ENCODE measurements at places on chromosomes 11 and 22. TPM values are rescaled to one million over a fixed set of nuclear protein-coding genes. Genes with fewer than 3 reads are reported as not detected.

GRCh38 chr11:11038352-11038751, 180.5 kb upstream of the ZBED5 start:
- peaks cover 8% of the 10 kb centered on the region for H3K4me1 ChIP-seq
- H3K27me3 ChIP-seq, result no peaks in the 10 kb centered on the region
- DNase-seq, result no peak
- H3K36me3 ChIP-seq, result no peaks in the 10 kb centered on the region
- H3K4me3 ChIP-seq, result no peak overlapping the region
- H3K27ac ChIP-seq, result no peak overlapping the region

DNA sequence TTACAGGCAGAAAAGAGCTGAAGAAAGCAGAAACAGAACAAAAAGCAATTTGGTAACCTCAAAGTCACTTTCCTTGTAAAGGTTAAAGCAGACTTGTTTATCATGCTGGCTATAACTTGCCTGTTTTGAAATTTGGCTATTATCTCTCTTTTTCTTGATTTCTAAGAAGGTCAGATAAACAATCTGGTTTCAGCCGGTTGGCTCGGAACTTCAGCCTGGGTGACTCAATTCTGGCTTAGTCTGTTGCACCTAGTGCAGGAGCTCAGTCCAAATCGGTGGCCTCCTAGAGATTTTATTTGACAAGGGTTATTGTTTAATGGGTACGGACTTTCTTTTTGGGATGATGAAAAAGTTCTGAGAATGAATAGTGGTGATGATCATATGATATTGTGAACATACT, 367.1 kb upstream of the B3GAT1 start:
- H3K4me1 ChIP-seq, result no peaks in the 10 kb centered on the region
- no peak for DNase-seq
- no peak overlapping the region for H3K27ac ChIP-seq
- peaks cover 12% of the 10 kb centered on the region for H3K27me3 ChIP-seq
- H3K4me3 ChIP-seq, result no peak overlapping the region

DNA sequence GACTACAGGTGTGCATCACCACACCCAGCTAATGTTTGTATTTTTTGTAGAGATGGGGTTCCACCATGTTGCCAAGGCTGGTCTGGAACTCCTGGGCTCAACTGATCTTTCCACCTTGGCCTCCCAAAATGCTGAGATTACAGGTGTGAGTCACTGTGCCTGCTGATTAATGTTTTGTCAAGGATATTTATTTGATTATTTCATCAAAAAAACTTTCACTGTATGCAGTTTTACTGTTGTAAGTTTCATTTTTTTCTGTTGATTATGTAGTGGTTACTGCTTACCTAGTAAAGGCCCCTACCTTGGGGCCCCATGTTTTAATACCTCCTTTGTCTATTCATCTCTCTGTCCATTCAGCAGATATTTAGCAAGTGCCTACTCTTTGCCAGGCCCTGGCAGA, 16.7 kb upstream of the FAM168A start:
- H3K4me1 ChIP-seq, result no peaks in the 10 kb centered on the region
- H3K27me3 ChIP-seq, result no peaks in the 10 kb centered on the region
- no peak overlapping the region for H3K4me3 ChIP-seq
- H3K36me3 ChIP-seq, result no peaks in the 10 kb centered on the region

DNA sequence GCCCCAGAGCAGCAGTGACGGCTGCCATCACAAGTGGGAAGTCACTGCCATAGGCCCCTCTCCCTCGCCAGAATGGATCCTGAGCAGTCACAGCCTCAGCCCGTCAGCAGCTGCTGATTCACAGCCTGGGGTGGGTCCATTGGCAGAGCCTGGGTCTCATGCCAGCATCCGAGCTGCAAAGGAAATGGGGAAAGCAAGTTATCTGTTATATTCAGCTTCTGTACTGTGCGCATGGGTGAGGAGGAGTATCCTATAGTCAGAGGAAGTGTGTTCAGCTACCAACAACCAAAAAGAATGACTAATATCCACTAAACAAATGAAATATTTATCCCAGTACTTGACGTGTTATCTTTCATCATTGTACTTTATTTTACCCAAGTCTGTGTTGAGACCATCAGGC, 119.7 kb downstream of the RCN1 start:
- DNase-seq, result no peak
- no peak overlapping the region for H3K27ac ChIP-seq

- H3K4me3 ChIP-seq, result no peak overlapping the region
- DNase-seq, result no peak
- no peaks in the 10 kb centered on the region for H3K4me1 ChIP-seq
- peaks cover 26% of the 10 kb centered on the region for H3K27me3 ChIP-seq
These were observed 126.3 kb downstream of the FEZ1 start for GRCh38 chr11:125369808-125370207.

- H3K4me3 ChIP-seq, result no peak overlapping the region
- H3K36me3 ChIP-seq, result no peaks in the 10 kb centered on the region
- no peaks in the 10 kb centered on the region for H3K27me3 ChIP-seq
- H3K27ac ChIP-seq, result no peak overlapping the region
- DNase-seq, result no peak
- H3K4me1 ChIP-seq, result no peaks in the 10 kb centered on the region
These were observed 437.5 kb downstream of the TBC1D22A start for GRCh38 chr22:47199979-47200272.

- no peak overlapping the region for H3K4me3 ChIP-seq
- H3K36me3 ChIP-seq, result peaks cover 25% of the 10 kb centered on the region
- H3K27me3 ChIP-seq, result no peaks in the 10 kb centered on the region
- DNase-seq, result no peak
- H3K27ac ChIP-seq, result no peak overlapping the region
These were observed 11.4 kb downstream of the FEN1 start for GRCh38 chr11:61803889-61804647.

- H3K4me1 ChIP-seq, result no peaks in the 10 kb centered on the region
- H3K27me3 ChIP-seq, result peaks cover 14% of the 10 kb centered on the region
- DNase-seq, result no peak
- no peak overlapping the region for H3K4me3 ChIP-seq
- no peak overlapping the region for H3K27ac ChIP-seq
These were observed 14.6 kb downstream of the MS4A6A start for GRCh38 chr11:60168306-60168705.

GRCh38 chr11:76193219-76193618, 13.1 kb downstream of the WNT11 start:
- no peak overlapping the region for H3K4me3 ChIP-seq
- no peaks in the 10 kb centered on the region for H3K36me3 ChIP-seq
- no peak overlapping the region for H3K27ac ChIP-seq
- H3K4me1 ChIP-seq, result no peaks in the 10 kb centered on the region
- no peak for DNase-seq

GRCh38 chr11:74233683-74234082, 62.6 kb downstream of the PPME1 start:
- DNase-seq, result no peak
- peaks cover 12% of the 10 kb centered on the region for H3K36me3 ChIP-seq
- peaks cover 30% of the 10 kb centered on the region for H3K4me1 ChIP-seq
- no peak overlapping the region for H3K4me3 ChIP-seq

- H3K27me3 ChIP-seq, result no peaks in the 10 kb centered on the region
- no peaks in the 10 kb centered on the region for H3K4me1 ChIP-seq
- H3K4me3 ChIP-seq, result no peak overlapping the region
- H3K36me3 ChIP-seq, result peaks cover 5% of the 10 kb centered on the region
- no peak for DNase-seq
These were observed 222.5 kb downstream of the TBC1D22A start for GRCh38 chr22:46984751-46985506.

GRCh38 chr11:102921587-102922220, 33.8 kb downstream of the MMP13 start:
- H3K36me3 ChIP-seq, result no peaks in the 10 kb centered on the region
- peaks cover 5% of the 10 kb centered on the region for H3K4me1 ChIP-seq
- H3K27me3 ChIP-seq, result peaks cover 22% of the 10 kb centered on the region
- DNase-seq, result no peak

DNA sequence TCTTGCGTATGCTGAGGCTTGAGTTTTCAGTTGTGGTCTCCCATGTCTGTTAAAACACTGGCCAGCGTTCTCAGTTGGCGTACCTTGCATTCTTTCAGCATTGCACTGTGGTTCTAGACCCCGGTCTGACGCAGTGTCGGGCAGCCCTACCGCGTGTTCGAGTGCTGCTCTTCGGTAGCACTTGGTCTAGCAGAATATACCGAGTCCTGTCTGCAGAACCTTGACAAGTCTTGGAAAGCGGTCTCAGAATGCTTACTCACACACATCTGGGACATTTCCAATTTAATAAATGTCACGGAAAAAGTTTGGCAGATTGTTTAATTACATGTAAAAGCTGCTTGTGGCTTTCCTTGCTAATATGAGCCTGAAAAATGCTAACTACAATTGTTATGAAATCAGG, 32.6 kb downstream of the PPFIA1 start:
- peaks cover 18% of the 10 kb centered on the region for H3K36me3 ChIP-seq
- H3K4me1 ChIP-seq, result peaks cover 6% of the 10 kb centered on the region
- no peak for DNase-seq
- H3K27me3 ChIP-seq, result no peaks in the 10 kb centered on the region

- peaks cover 33% of the 10 kb centered on the region for H3K4me1 ChIP-seq
- H3K4me3 ChIP-seq, result no peak overlapping the region
- DNase-seq, result no peak
- H3K27me3 ChIP-seq, result no peaks in the 10 kb centered on the region
- no peak overlapping the region for H3K27ac ChIP-seq
These were observed 1.9 kb upstream of the ARAP1 start for GRCh38 chr11:72754149-72754543.

GRCh38 chr22:36864454-36865215, 3.8 kb downstream of the NCF4 start:
- no peak overlapping the region for H3K4me3 ChIP-seq
- H3K27ac ChIP-seq, result no peak overlapping the region
- no peaks in the 10 kb centered on the region for H3K36me3 ChIP-seq
- H3K4me1 ChIP-seq, result peaks cover 2% of the 10 kb centered on the region
- H3K27me3 ChIP-seq, result no peaks in the 10 kb centered on the region

GRCh38 chr22:29393019-29393608, 4.7 kb upstream of the AP1B1 start:
- H3K27me3 ChIP-seq, result no peaks in the 10 kb centered on the region
- H3K4me3 ChIP-seq, result no peak overlapping the region
- H3K36me3 ChIP-seq, result no peaks in the 10 kb centered on the region

- no peak overlapping the region for H3K4me3 ChIP-seq
- no peak overlapping the region for H3K27ac ChIP-seq
- H3K27me3 ChIP-seq, result peaks cover 20% of the 10 kb centered on the region
- peaks cover 17% of the 10 kb centered on the region for H3K4me1 ChIP-seq
- H3K36me3 ChIP-seq, result no peaks in the 10 kb centered on the region
- DNase-seq, result no peak
These were observed 2.6 kb downstream of the PHLDA2 start for GRCh38 chr11:2926611-2927051.

DNA sequence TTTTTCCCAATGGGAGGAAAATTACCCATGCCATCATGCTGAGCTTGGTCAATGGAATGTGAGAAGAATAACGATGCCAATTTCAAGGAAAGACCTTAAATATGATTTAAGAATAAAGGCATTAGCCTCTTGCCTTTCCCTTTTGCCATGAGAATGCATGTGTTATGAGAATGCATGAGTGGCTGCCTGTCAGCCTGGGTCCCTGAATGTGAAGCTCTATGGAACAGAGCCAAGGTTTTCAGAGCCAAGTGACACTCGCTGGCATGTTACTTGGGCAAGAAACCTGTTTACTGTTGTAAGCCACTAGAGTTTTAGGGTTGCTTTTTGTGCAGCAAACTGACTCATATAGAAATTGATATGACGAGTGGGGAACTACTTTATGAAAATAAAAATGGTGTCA, 75.7 kb downstream of the JRKL start:
- no peaks in the 10 kb centered on the region for H3K4me1 ChIP-seq
- no peak for DNase-seq
- no peaks in the 10 kb centered on the region for H3K36me3 ChIP-seq
- no peak overlapping the region for H3K4me3 ChIP-seq
- H3K27ac ChIP-seq, result no peak overlapping the region

DNA sequence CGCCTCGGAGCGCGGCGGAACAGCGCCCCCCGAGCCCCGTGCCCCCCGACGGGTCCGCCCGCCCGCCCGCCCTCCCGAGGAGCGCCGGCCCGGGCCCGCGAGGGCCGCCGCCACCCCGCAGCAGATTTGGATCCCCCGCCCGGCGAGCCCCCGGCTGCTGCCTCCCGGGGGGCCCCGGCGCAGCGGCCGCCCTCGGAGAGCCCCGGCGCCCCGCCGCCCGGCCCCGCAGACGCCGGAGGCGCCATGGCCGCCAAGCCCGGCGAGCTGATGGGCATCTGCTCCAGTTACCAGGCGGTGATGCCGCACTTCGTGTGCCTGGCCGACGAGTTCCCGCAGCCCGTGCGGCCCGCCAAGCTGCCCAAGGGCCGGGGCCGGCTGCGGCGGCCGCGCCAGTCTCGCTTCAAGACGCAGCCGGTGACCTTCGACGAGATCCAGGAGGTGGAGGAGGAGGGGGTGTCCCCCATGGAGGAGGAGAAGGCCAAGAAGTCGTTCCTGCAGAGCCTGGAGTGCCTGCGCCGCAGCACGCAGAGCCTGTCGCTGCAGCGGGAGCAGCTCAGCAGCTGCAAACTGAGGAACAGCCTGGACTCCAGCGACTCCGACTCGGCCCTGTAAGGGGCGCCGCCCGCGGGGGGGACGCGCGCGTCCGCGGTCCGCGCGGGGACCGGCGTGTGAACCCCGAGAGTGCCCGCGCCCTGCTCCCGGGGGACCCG, 380 bp downstream of the C11orf96 start:
- H3K27me3 ChIP-seq, result peaks cover 61% of the 10 kb centered on the region
- H3K27ac ChIP-seq, result no peak overlapping the region
- H3K36me3 ChIP-seq, result no peaks in the 10 kb centered on the region
- H3K4me3 ChIP-seq, result peak overlapping the region; percentile 68
- peaks cover 15% of the 10 kb centered on the region for H3K4me1 ChIP-seq
- DNase-seq, result no peak

DNA sequence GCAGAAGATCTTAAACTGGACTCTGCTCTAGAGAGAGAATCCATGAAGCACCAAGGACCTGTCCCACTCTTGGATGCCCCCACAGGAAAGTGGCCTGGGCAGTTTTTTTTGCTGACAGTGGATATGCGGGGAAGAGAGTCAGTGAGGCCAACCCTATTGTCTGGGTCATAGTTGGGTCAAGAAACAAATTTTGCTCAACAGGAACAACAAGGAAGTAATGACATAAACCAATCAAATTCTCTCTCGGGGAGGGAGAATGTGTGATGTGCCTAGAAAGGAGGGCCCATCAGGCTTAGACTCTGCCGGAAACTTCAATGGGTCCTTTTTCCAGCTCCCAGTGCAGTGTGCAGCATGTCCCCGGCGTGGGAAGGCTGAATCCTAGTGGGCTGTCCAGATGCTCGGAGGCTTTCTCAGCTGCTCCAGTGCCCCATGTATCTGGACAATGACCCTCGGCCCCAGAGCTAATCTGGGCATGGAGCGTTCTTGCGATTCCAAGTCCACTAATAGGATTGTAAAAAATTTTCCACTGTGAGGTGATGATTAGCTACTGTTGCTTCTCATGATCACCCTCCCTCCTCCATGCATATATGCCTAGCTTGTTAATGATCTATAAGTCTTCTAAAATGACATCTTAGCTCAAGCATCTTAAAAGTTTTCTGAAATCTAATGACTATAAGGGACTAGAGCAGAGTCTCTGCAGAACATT, 101.0 kb downstream of the SNX19 start:
- DNase-seq, result no peak
- H3K36me3 ChIP-seq, result no peaks in the 10 kb centered on the region
- H3K4me1 ChIP-seq, result no peaks in the 10 kb centered on the region
- H3K4me3 ChIP-seq, result no peak overlapping the region

The MRGPRG gene
- total RNA-seq, result not detected

The MYOD1 gene
- total RNA-seq, result not detected

The GAB4 gene
- not detected for total RNA-seq

The TRIM51 gene
- total RNA-seq, result not detected

The NCAM1 gene
- not detected for total RNA-seq

Measured in activated naive CD4-positive, alpha-beta T cell treated with anti-CD3 and anti-CD28 coated beads for 36 hours (primary cell).